Suprapubic skin (tissue), 4 donors: ENCODE measurements at places on chromosomes 2 and 18.

- no peak for DNase-seq
Observed at GRCh38 chr2:239523147-239523953, 122.5 kb upstream of the HDAC4 start.

DNA sequence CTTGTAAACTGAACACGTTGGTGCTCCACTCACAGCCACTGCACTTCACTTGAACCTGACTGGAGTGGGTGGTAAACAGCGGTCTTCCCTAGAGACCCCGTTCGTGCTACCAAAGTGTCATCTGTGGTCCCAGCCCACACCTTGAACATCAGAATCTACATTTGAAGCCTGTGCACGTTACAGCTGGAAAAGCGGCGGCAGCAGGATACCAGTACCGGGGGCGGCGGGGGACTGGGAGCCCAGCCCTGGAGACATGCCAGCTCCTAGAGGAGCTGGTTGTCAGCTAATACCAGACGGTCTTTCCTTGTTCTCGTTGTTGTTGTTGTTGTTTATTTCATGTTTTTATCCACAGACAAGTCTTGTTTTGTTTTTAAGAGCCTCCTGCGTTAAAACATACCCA lies 156.7 kb downstream of the WDSUB1 start:
- no peak for DNase-seq

GRCh38 chr2:160878618-160879017 lies 281.6 kb upstream of the TANK start:
- no peak for DNase-seq

GRCh38 chr2:23169896-23170295 lies 215.1 kb upstream of the KLHL29 start:
- DNase-seq = no peak

- DNase-seq = no peak
Observed at GRCh38 chr18:26543373-26543772, 5.0 kb downstream of the KCTD1 start.

DNA sequence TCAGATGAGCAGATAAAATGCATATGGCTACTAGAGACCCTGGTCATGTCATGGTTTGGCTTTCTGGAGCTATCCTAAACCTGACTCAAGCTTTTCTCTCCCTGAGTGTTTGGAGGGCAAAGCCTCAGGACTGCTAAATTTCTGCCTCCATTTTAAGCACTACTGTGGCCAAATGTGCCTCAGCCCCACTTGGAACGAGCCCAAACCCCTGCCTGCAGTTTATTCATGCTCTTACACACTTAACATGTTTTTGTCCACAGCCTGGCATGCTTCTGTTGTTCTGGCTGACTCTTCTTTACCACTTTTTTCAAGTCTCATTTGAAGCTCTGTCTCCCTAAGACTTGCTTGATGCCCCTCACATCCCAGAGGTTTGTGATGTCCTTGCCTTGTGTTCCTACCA lies 24.7 kb downstream of the MGAT5 start:
- DNase-seq = no peak

DNA sequence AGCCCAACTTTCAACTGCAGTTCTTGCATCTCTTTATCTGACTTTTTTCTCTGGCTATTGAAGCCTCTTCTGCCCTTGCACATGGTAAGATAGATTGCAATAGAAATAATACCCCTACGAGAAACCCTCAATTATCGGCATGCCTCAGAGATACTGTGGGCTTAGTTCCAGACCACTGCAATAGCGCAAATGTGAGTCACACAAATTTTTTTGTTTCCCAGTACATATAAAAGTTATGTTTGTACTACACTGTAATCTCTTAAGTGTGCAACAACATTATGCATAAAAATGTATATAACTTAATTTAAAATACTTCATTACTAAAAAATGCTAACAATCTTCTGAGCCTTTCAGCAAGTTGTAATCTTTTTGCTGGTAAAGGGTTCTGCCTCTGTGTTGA lies 124.7 kb downstream of the PDE1A start:
- DNase-seq = no peak

DNA sequence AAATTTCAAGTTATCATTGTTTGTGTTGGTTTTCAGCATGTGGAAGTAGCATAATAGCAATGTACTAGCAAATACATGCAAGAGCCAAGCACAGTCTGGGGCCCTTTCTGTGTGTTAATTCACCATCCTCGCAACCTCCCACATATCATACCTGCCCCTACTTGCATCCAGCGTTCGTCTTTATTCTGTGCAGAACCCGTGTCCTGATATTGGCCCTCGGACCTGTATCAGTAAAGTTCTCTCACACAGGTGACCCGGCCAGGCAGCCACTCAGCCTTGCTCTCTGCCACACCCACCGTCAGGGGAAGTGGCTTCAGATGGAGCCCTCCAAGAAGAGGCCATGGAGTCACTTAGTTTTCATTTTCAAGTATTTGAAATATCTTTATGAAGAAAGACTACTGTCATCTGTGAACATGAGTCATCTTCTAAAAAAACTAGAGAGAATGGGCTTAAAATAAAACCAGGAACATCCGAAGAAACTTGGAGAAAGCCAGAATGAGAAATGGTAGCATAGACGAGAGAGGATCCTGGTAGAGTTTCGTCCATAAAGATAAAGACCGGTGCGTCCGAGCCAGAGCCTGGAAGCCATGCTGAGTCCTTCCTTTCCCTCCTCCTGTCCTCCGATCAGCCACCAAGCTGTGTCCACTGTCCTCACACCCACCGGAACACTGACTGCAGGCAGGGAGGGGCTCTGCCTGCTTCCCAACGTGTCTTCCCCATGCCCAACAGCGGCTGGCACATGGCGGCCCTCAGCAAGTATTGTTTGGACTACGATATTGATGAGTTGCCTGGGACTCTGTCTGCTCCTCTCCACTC lies 57.3 kb upstream of the RPL31 start:
- DNase-seq = no peak

- no peak for DNase-seq
Observed at GRCh38 chr18:67789165-67789545, 272.6 kb upstream of the DSEL start.

DNA sequence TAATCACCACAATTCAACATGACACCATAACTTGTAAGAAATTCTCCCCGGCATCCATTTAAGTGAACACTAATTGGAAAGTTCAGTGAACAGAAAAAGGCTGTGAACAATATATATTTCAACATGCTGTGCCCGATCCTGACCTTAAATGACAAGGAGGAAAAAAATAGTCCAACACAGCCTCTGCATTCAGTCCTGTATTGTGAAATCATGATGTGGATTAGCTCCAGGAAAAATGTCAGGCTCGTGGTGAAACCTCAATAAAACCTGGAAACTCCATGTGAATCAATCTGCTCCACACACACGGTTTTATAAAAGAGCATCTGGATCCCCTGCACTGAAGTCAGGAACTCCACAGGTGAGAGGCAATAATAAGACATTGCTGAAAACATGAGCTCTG lies 145.4 kb upstream of the SPOPL start:
- DNase-seq = no peak

DNA sequence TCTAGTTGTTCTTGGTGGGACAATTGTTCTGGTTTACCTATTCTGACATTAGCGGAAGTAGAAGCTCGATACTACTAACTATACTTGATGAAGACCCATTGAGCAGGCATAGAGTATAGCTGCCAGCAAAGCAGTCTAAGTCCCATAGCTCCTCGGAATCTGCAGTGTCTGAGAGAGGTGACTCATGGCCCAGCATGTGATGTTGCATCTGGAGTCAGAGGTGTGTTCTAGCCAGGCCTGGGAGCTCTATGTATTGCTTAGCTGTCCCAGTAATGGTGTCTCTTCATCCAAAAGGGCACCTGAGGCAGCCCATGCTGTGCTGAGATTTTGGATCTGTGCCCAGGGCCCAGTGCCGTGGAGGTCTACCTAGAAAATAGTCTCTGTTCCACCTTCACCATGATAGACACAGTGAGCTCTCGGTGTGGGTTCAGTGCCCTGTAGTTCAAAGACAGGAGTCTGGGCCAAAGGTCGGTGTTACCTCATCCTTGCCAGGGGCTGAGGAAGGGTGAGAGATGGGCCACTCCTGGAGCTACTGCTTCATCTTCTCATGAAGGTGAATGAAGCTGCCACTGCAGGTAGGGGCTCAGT lies 47.3 kb downstream of the MEX3C start:
- DNase-seq = no peak

DNA sequence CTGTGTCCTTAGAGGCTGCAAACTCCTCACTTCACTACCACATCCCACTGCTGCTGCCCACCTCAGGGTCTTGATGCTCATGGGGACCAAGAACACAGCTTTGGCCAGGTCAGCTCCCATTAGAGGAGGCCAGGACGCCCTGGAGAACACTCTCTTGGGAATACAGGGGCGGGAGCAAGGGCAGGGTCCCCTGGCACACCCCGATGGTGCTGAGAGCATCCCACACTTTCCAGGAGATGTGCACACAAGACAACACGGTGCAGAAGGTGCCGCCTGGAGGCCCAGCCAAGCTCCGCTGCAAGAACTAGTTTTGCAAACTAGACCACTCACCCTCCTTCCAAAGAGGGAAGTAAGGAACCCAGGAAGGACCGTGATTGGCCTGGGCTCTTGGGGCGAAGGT lies 304.4 kb upstream of the SALL3 start:
- DNase-seq = no peak
